NCI-H1105 treated with DMSO at 0.1 percent for 48 hours (cell line): ENCODE measurements at places on chromosomes 16 and 17.

GRCh38 chr16:3118204-3118790, 5.9 kb downstream of the ZNF205 start:
- no peak for DNase-seq

DNA sequence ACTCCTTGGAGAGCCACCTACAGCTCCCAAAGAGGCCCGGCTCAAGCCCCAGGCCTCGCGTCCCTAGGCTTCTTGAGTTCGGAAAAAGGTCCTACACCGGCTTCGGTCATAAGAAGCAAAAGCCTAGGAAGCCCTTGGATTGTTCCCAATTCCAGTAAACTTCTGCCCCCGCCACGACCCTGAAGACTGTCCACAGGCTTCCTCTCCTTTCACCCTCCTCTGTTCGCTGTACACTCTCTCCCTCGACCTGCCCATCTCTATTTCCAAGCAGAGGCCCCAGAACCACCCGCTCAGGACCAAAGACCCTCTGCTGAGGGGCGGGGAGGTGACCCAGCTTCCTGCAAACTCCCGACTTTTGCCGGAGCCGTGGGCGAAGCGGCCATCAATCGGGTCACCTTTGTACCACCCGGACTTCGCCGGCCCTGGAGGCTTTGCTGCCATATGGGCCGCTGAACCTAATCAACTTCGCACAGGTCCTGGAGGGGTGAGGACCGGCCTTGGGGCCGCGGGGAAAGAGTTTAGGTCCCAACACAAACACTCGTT, 2.7 kb downstream of the HOXB2 start:
- peak; percentile 43 for DNase-seq

DNA sequence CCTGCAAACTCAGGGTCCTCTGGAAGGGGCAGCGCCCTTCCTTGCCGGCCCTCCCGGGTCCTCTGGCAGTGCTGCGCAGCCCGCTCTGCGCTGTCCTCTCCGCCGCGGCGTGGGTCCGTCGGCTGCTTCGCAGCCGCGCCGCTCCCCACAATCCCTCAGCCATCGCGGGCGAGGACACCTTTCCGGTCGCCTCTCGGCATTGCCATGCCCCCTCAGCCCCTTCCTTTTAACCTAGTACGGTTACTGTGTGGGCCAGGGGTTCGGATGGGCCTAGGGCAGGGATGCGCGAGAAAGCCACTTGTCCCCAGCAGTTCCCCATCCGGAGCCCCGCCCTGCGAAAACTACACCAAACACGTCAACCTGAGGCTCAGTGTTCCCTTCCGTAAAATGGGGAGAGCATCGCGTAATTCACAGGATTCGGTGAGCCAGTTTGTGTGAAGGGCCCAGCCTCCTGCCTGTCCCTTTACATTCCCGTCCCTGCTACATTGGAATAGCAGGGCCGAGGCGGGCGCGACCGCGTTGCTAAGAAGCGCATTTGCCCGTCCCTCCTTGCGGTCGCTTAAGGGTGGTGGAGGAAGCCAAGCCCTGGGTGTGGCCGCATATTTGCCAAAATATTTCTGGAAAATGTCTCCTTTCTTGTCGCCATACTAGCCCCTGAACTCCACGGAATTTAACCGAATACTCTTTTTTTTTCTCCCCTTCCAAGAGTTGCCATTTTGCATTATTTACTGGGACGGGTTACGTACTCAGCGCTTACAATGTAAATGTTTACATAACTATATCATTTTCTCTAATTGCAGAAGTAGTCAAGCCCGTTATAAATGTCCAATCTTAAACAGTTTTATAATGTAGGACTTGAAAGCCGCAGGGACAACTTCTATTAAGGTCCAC, 13.2 kb downstream of the COPZ2 start:
- peak; percentile 45 for DNase-seq

- DNase-seq, result no peak
Measured at GRCh38 chr16:25107466-25107792, 4.1 kb upstream of the LCMT1 start.

GRCh38 chr16:48138543-48138942, 17.2 kb downstream of the ABCC12 start:
- no peak for DNase-seq

DNA sequence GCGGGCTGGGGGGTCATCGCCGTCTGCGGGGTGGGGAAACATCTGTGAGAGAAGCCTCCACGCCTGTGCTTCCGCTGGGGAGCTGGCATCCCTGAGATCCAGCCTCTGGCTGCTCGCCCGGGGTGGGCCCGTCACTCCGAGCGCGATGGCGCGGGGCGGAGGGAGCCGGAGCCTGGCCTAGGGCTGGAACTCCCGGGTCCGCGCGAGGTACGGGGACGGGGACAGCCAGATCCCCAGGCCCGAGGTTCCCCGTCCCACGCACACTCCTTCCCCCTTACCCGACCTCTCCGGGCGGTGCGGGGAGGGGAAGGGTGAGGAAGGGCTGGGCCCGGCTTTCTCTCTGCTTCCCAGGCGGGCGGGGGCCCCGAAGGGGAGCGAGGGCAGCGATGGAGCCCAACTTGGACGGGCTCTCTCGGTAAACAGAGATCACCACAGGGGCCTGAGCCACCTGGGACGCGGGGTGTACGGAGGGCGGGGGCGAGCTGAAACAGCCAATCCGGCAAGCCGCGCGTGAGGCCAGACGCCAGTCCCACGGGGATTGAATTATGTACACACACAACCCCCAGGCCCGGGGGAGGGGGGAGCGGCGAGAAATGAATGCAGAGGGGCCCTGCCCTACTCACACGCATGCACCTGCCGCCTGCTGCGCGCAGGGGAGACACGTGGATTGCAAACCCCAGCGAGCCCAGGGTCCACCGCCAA, at the start of gene SLC16A11:
SLC16A11 (minus strand) TSS at position 596 of the 702 bp plus-strand sequence; CDS start at position 17, 579 bp downstream.
- DNase-seq, result peak; percentile 82

GRCh38 chr17:81254955-81255717, 16.0 kb downstream of the NDUFAF8 start:
- peak; percentile 1 for DNase-seq

GRCh38 chr16:73062743-73063733, 15.1 kb upstream of the ZFHX3 start:
- no peak for DNase-seq

DNA sequence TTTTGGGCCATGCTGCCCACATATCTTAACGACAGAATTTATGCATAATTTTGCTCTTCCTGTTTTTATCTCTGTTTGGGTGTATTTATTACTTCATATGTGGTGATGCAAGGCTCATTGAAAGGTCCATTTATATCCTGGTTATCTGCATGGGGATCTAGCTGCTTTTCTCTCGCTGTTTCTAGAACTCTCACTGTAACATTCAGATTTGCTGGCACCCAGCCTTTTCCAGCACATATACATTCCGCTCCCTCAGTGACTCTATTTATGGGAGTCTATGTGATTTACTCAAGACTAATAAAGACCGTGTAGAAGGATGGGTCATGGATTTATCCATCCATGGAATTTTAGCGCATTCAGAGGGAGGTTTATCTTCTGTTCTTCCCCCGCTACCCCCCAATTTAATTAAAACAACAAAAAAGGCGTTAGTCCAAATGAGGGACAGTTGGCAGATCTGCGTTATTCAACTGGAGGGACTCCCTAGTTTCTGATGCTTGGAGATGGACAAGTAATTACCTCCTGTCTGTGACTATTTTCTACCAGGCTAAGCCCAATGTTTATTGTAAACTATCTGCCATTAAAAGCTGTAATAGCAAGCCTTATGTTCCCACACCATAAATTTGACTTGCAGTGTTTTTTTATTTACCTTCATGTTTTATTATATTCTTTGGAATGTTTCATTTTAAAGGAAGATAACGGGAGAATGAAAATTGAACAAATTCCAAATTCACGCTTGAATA, 19.8 kb upstream of the MARCHF10 start:
- DNase-seq, result no peak

DNA sequence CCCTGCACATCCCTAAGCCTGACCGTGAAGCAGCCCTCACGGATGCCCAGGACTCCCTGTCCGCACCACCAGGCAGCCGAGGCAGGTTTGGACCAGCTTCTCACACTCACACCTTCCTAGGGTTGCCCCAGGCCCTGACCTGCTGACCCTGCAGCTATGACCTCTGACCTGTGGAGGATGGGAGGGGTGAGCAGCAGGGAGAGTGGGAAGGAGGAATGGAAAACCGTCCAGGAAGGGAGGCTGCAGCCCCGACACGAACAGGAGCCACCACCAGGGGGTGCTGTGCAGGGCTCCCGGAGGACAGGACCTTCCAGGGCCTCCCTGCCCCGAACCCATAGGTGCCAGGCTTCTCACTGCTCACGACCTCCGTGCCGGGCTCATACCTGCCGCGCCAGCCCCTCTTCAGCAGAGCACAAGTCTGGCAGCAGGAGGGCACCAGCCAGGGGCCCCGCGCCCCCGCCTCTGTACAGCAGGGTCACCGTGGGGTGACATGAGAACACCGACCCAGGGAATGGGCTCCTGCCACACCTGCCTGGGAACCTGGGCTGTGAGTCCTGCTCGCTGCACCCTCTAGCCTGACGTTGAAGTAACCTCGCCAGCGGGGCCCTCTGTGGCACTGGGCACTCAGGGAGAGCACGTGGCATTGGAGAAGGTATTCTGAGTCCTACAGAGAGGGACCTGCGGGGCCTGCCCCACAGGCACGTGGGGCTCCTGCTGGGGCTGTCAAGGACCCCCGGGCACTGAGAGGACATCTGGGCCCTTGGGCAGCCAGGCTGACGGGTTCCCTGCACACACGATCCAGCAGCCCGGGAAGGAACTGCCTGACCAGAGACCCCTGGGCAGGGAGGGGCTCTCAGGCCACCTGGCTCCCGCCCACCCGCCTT, 37.6 kb downstream of the CTU2 start:
- peak; percentile 11 for DNase-seq

DNA sequence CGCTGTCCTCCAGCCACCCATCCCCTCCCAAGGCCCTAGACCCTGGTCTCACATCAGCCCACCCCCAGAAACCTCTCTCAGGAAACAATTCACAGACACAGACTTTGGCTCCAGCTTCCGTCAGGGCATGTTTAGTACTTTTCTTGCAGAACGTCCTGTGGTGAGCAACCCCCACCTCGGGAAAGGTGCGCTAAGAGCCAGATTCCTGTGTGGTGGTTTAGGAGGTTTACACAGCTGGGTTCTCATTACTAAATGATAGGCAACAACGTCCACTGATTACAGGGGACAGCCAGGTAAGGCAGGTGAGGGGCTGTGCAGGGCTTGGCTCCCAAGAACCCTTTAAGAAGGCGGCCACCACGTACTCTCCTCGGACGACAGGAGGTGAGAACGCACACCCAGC, 29.3 kb downstream of the KIFC3 start:
- DNase-seq, result no peak

DNA sequence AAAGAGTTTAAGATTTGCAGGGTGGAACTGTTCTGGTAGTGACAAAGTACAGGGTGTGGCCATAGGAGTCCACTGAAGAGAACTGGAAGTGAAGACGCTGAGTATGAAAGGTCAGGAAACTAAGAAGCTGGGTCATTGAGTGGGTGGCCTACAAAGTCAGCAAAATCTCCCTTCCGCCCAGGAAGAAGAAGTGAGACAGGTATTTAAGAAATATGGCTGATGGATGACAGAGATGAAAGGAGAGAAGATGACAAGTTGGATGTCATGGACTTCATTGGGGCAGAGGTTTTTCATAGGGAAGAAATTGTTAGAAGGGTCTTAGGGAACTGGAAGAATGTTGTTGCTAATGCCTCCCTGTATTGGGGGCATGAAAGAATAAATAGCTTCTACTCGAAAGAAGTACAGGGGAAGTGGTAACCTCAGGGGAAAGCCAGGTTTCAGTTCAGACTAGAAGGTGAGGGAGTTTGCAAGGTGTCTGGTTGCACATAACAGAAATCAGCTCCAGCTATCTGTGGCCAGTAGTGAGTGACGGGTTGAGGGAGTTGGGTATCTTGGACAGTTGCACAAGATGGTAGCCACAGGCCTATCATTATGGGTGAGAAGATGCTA, 33.6 kb upstream of the MED13 start:
- no peak for DNase-seq

DNA sequence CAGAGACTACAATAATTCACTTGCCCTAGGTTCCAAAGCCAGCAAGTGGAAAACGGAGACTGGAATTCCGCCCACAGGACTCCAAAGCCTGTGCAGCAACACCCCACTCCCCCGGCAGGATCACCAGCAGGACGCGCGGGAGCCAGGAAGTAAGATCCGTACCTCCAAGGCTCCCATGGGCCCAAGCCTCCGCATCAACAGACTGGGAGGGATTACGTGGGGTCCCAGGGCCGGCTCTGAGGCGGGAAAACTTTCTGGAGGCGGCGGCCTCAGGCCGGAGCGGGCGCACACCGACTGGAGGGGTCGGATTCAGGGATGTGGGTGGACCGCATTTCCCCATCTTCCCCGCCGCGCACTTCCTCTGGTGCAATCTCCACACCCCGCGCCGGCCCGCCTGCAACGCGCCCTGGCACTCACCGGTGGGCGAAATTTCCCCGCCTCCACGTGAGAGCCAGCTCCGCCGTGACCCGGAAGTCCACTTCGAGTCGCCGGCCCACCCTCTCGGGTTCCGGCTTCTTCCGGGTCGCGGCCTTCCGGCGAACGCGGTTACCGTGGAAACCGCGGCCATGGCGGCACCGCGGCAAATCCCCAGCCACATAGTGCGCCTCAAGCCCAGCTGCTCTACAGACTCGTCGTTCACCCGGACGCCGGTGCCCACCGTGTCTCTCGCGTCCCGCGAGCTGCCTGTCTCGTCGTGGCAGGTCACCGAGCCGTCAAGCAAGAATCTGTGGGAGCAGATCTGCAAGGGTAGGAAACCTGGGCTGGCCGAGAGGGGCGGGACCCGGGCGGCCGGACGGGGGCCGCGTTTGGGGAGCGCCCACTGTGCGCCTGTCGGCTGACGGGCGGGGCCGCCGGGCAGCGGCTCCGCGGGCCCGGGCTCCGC, at the start of the genes IQCK and KNOP1:
IQCK (plus strand) TSS at position 531 of the 883 bp plus-strand sequence; CDS start at position 567, 36 bp downstream.
KNOP1 (minus strand) TSS at position 487 of the 883 bp plus-strand sequence. CDS start 3,192 bp downstream, outside the sequence.
- DNase-seq, result peak; percentile 71

DNA sequence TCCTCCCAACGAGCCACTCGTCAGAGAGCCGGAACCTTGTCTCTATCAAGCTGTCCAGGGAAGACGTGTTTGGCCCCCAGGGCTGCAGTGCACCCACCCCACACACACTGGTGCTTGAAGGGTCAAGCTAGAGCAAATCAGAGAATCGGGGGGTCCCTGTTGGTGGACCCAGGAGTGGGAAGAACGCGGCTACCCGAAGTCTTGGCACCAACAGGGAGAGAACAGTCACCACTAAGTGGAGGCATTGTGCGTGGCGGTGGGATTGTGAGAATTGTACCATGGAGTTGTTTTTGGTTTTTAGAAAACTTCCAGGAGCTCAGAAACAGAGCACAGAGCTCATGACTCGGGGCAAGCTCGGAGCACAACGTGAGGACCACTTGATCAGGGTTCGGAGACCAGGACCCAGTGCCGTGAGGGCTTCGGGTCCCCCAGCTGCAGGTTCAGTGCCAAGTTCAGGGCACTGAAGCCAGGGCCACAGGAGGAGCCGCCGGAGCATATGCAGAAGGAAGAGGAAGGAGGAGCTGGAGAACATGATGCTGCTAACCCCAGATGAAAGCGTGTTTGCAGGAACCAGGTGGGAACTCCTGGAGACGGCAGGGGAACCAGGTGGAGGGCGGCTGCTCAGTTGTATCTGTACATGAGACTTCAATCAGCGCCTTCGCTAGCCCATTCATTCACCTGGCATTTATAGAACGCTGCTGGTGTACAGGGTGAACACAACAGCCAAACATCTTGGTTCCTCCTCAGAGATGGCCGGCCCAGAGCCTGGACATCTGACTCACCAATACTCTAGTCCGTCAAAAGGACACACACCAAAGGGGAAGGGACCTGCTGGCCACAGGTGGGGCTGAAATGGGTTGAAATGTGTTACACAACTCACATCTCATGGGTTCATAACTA, 42.8 kb downstream of the METRNL start:
- no peak for DNase-seq

GRCh38 chr17:70091005-70091568, 16.1 kb downstream of the KCNJ16 start:
- no peak for DNase-seq
